ENCODE measurements at places on chromosomes 16 and 17.

GRCh38 chr16:89722392-89723278 lies 1.3 kb downstream of the ZNF276 start:
- DNase-seq, result peak; percentile 81

- DNase-seq, result no peak
Observed at GRCh38 chr17:43092901-43093300, 32.3 kb downstream of the BRCA1 start.

DNA sequence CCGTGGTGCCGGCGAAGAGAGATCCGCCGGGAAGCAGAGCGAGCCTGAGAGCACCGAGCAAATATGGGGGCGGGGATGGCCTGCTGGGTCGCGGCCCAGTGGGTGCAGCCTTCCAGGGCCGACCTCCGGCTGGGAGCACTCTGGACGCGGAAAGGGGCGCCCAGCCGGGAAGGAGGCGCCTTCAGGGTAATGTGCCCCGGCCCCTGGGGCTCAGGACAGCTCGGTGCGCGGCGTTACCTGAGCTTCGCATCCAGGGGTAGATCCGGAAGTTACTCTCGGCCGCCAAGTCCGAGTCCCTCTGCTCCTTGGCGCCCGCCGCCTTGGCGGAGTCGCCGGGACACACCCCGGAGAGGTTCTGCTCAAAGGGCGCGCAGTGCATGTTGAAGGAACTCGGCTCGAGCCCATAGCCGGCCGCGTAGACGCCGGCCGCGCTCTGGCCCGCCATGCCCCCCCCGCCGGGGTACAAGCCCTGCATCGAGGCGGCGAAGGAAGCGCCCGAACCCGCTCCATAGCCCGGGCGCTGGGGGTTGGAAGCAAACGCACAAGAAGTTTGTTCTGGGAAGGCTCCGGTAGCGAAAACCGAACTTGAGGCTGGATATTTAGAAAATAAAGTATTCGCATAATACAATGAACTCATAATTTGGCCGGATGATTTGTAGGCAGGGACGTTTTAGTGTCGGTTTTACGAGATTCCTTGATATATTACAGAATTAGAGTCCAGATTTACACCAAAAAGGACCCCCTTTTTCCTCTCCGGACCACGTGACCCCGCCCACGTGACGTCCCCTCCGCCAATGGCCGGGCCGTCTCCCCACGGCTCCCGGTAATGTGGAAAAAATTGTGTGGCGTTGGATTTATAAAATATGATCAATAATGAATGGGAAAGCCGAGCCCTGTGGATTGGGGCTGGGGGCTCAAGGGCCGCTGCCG lies at the start of gene HOXB7:
Gene HOXB7 (minus strand): TSS at position 736 of the 930 bp plus-strand sequence. CDS start 99 bp downstream, at position 637.
- DNase-seq, result peak; percentile 23

GRCh38 chr17:14297161-14297851 lies 3.6 kb upstream of the HS3ST3B1 start:
- DNase-seq, result no peak

DNA sequence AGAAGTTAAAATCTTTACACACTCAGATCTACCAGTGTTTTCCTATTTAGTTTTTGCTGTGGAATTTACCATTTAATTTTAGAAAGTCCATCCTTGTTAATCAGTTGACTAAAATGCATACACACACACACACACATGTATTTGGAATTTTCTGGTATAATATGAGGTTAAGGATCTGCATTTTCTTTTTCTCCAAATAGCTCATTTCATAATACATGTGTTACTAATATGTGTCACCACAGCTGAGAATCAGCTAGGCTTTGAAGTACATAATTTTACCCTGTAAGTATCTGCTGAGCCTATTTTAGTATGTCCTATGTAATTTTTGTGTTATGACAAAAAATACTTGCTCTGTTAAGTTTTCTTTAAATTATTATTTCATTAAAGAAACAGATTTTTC lies 143.2 kb downstream of the PHKB start:
- no peak for DNase-seq

DNA sequence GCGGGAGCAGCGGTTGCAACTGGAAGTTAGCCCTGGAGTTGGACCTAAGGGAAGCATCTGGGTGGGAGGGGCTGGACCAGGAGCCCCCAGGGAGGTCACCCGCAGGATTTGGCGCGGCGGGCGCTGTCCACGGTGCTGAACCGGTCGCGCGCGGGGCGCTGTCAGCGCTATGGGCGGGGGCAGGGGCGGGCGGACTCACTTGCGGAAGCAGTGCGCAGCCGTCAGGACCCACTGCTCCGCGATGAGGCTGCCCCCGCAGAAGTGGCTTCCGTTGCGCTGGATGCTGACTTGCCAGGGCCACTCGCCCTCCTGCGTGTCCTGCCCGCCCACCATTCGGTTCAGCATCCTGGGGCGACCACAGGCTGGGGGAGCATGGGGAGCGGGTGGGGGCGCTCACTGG lies 4.5 kb downstream of the PRSS27 start:
- peak; percentile 86 for DNase-seq

DNA sequence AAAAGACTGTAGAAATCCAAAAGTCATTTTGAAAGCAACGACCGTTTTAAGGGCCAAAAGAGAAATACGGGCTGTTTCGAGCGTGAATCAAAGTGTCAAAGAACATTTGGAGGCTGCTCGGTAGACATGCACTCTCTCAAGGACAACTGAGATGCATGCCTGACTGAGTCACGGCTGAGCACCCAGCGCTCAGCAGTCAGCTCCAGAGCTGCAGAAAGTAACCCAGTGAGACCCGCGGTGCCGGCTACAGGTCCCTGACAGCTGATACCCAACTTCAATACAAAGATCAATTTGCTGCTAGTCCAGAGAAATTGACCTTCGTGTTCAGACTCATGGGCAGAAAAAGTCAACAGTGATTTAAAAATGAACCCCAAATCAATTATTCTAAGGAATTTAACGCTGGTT lies 214.9 kb downstream of the STX8 start:
- DNase-seq, result no peak

GRCh38 chr17:7380321-7380720 lies 568 bp upstream of the TNK1 start:
- DNase-seq, result no peak

DNA sequence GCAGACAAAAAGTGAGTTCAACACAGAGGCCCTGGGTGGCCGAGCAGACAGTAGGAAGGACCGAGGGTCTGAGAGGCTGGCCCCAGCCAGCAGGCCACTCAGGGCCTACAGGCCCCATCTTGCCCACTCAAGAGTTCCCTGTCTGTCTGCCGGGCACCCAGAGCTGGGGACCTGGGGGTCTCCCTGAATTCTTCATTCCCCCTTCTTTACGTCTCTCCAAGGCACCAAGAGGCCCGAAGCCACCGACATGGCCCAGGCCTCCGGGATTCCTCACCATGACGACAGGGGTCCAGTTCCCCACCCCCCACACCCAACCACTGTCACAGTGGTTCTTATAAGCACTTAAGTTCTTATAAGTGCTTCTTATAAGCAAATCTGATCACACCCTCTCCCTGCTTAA lies 49.2 kb downstream of the NOS2 start:
- DNase-seq, result no peak

- DNase-seq, result no peak
Observed at GRCh38 chr17:79799174-79799537, 2.3 kb upstream of the CBX8 start.

GRCh38 chr17:37430051-37430627 lies 23.5 kb downstream of the TADA2A start:
- DNase-seq, result peak; percentile 26

GRCh38 chr17:44324092-44324570 lies 492 bp downstream of the SLC25A39 start:
- DNase-seq, result peak; percentile 20

DNA sequence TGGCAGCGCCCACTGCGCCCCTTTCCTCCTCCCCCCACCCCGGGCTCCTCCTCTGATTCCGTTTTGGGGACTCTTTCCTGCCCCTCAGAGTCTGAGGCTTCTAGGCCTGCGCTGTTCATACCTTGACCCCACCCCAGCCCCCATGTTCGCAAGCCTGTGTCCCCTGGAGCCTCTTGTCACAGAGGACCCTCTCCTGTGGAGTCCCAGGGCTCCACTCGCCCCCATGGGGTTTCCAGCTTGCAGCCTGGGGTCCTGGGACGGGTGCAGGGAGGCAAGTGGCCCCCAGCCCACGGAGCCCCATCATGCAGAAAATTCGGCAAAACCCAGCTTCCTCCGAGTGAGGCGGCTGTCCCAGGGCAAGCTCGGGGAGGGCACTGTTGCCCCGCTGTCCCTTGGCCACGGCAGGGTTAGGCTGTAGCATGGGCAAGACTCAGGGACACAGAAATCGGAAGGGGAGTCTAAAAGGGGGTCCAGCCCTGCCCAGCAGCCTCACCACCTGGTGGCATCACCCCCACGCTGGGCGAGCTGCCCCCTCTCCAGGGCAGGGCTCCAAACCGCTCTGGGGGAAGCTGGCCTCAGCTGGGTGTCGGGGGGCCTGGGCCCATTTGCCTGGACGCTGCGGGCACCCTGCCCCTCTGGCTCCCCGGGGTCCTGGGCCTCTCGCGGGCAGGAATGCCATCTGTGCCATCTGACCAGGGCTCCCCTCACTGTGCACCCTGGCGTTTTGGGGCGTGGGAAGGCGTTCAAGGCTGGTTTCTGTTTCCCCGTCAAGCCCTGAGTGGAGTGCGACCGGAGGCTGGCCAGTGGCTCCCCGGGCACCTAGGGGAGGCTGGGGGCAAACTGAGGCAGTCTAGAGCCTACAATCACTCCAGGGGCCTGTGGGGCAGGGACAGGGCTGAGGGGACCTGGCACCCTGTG lies 11.5 kb upstream of the BAHCC1 start:
- DNase-seq, result no peak

- DNase-seq, result no peak
Observed at GRCh38 chr16:10562361-10562899, 18.0 kb downstream of the EMP2 start.

DNA sequence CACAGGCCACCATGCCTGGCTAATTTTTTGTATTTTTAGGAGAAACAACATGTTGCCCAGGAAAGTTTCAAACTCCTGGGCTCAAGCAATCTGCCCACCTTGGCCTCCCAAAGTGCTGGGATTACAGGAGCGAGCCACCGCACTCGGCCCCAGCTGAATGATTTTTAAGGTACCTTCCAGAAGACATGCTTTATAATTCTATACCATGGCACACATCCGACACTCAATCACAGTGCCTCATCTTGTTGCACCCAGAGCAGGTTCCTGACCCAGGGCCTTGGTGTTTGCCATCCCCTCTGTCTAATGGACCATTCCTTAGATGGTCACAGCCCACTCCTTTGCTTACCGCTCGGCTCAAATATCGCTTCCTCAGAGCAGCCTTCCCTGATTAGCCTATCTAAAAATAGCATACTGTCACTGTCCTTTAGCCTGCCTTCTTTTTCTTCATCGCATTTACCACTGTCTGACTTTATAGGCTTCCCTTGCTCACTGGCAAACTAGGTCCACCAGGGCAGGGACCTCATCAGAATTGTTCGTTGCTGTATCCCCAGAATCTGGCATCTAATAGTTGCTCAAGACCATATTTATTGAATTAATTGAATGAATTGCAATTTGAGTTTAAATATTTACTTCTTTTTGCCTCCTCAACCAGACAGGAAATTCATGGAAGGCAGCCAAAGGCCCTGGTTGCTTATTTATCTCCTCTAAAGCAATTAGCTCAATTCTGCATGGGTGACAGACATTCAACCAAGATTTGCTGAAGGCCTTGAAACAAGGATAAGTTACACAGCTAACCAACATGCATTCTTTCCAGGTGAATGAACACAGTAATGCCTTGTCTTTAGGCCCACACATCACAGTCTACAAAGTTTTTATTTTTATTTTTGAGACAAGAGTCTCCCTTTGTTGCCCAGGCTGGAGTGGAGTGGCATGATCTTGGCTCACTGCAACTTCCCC lies 6.3 kb upstream of the TENT4B start:
- DNase-seq, result no peak

- DNase-seq, result no peak
Observed at GRCh38 chr17:70127221-70127873, 42.0 kb upstream of the KCNJ2 start.

- peak; percentile 69 for DNase-seq
Observed at GRCh38 chr16:85928401-85928820, 29.4 kb downstream of the IRF8 start.

DNA sequence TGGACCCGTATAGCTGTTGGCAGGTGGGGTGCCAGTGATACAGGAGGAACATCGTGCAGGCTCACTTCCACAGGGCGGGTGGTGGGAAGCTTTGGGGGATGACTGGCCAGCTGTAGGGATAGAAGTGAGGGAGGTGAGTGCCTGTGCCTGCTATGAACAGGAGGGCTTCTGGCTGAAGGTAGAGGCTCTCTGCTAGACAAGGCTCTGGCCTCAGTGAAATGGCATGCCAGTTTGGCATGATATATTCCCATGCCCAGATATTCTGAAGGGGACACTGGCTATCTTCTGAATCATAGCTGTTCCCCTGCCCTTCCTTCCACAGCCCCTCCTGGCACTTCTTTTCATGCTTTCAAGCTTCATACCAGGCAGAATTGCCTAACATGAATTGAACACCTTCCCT lies 19.1 kb downstream of the PHAF1 start:
- no peak for DNase-seq

DNA sequence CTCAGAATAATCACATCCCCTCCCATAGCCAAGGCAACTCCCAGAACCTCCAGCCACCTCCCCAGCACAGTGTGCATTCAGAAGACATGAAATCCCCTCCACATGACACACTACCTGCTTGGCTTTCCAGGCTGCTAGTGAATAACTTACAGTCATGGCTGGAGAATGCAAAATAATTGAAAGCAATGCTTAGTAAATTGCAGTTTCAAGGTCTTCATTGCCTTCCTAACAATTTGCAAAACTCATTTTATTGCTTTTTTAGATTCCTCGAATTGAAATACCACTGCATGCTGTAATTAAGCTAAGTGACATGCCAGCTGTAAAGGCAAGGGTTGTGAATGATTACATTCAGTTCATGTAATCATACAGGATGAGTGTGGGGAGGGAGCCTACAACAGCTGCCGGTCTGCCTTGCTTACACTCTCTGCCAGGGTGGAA lies 29.0 kb upstream of the HOXB13 start:
- DNase-seq, result no peak

- peak; percentile 23 for DNase-seq
Observed at GRCh38 chr17:75885431-75885830, 7.0 kb upstream of the TRIM47 start.

- peak; percentile 96 for DNase-seq
Observed at GRCh38 chr17:27532269-27533263, 76.3 kb downstream of the KSR1 start.

GRCh38 chr16:68202091-68202519 lies 33.8 kb downstream of the ESRP2 start:
- no peak for DNase-seq

DNA sequence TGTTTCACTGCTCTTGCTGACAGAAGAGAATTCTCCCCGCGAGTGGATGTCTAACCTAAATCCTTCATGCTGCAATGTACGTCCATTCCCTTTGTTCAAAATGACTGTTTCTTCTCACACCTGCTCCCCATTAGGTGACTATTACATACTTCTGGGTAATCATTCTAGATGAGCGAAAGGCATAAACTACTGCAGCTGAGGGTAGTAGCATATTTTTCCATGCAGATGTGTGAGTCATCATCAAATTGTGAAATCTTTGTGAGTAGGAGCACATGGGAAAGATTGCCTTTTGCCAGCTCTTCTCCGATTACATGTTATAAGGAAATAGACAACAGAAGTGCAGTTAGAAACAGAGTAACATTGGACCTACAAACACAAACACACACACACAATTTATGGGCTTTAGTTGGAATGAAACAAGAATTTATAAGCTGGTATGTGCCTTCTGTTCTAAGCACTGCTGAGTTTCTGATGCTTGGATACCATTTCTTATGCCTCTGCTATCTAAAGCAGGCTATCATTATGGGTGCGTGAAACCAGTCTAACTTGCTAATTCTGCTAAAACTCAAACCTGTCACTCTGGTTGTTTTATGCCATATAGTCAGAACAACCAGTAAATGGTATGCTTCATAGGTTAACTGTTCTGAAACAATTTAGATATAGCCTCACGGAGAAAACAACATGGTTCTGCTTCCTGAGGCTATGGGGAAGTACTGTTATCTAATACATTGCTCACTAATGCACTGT lies 346.9 kb upstream of the PSMD7 start:
- DNase-seq, result no peak

GRCh38 chr17:30092886-30093285 lies 23.7 kb upstream of the NSRP1 start:
- no peak for DNase-seq
